Eye (tissue), 1 donor: ENCODE measurements at places on chromosomes 2 and 18.

- no peak for DNase-seq
Observed at GRCh38 chr2:191115391-191115790, 35.4 kb downstream of the STAT4 start.

DNA sequence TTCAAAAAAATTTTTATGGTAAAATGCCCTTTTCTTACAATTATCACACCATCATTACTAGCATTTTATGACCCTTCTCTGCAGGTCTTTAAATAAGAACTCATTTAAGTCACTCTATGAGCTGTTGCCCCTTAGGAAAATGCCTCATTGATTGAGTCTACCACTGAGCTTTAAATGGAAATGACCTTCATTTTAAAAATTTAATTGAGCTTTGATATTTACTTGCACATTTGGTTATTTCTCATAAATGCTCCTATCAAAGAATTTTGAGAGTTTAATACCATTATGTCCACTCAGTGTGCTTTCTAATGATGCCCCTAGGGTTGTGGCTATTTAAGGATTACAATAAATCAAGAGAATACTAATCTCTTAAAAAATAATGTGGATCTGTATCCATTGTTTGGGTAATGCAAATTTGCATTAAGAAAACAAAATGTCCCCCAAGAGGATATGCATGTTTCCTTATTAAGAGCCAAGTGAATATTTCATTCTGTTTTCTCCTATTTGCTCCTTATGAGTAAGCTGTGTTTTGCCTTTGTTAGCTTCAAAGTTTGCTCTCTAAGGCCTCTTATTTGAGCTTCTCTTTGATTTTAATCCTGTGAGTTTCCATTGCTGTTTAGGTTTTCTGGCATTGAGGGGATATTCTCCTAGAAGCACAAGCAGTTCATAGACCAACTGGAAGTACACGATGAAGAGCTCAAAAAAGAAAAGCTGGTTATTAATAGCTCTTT, 69.8 kb downstream of the CERS6 start:
- DNase-seq = no peak

- DNase-seq = no peak
Observed at GRCh38 chr2:237190966-237191713, 105.5 kb downstream of the COPS8 start.

DNA sequence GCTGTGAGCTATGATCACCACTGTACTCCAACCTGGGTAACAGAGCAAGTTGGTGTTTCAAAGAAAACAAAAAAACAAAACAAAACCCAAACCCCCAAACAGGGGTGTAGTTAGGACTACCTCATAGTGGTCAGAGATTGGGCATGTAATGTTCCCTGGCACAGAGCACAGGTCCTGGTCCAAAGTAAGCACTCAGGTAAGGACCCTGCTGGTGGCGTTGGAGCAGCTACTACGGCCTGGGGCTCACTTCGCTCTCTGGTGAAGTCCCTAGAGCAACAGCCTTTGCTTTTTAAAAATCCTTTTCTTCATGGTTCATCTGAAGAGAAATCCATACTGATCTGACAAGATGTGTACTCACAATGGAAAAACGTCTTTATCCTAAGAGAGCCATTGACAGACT, 130.4 kb downstream of the ZNF236 start:
- DNase-seq = peak; percentile 33

- no peak for DNase-seq
Observed at GRCh38 chr2:231820786-231821303, 34.6 kb downstream of the COPS7B start.

GRCh38 chr18:55265130-55265675, 305.9 kb upstream of the CCDC68 start:
- DNase-seq = no peak

GRCh38 chr2:235599596-235600338, 105.9 kb downstream of the AGAP1 start:
- no peak for DNase-seq

DNA sequence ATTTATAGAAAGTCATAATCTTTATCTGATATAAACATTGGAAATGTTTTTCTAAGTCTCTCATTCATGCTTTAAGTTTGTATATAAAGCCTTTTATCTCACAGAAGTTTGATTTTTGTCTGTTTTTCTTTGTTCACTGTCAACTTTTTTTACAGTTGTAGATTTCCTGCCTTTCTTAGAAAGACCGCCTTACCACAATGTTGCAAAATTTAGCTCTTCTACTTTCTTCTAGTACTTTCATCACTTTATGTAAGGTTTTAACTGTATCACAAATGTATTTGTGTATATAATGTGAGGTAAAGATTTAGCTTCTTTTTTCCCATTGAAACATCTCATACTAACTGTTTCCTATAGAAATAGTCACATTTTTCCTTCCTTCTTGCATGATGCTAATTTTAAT, 136.1 kb downstream of the DNAH6 start:
- DNase-seq = no peak

GRCh38 chr2:120988051-120988699, 252.5 kb downstream of the GLI2 start:
- DNase-seq = no peak

- peak; percentile 9 for DNase-seq
Observed at GRCh38 chr2:16925145-16925544, 259.5 kb upstream of the CYRIA start.
